ENCODE measurements at places on chromosomes 2 and 18. TPM values are rescaled to one million over a fixed set of nuclear protein-coding genes. Genes with fewer than 3 reads are reported as not detected.

The SCYGR4 gene
- not detected for total RNA-seq

DNA sequence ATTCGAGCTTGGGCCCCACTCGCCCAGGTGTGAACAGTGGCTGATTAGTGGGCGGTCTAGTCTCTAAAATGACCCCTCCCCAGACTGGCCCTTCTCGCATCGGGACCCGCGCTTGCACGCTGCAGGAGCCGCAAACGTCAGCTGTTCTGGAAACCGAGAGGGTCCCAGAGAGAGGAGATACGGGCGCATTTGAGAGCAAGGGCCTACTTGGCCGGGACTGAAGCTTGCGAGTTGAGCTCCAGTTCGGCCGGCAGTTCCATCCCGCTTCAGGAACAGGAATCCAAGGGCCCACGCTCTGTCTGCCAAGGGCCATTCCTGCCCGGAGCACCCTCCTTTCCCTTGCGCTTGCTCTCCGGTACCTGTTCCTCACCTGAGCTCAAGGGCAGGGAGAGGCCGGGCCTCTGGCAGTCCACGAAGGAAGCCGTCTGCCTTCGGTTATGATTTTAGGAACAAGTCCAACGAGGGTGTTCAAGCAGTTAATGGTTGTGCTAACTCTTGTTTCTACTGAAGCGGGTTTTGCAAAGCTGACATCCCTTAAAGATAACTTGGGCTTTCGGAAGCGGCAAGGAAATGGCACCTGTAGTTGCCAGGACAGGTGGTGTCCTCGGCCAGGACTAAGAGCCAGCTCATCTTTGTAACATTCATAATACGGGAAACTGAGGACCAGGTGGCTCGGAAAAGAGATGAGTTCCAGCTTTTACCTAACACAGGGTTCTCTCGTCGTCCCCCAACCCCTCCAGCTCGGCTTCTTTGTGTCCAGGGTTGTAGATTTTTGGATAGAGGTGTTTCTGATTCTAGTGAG lies 3.9 kb upstream of the DLX1 start:
- H3K4me1 ChIP-seq: peaks cover 44% of the 10 kb centered on the region
- no peaks in the 10 kb centered on the region for H3K36me3 ChIP-seq
- no peak for DNase-seq
- H3K27ac ChIP-seq: no peak overlapping the region
- no peak overlapping the region for H3K4me3 ChIP-seq
- peaks cover 66% of the 10 kb centered on the region for H3K27me3 ChIP-seq

- no peaks in the 10 kb centered on the region for H3K27me3 ChIP-seq
- no peak overlapping the region for H3K27ac ChIP-seq
- peaks cover 8% of the 10 kb centered on the region for H3K4me1 ChIP-seq
Measured at GRCh38 chr2:99084256-99084655, 57.3 kb upstream of the C2orf15 start.

DNA sequence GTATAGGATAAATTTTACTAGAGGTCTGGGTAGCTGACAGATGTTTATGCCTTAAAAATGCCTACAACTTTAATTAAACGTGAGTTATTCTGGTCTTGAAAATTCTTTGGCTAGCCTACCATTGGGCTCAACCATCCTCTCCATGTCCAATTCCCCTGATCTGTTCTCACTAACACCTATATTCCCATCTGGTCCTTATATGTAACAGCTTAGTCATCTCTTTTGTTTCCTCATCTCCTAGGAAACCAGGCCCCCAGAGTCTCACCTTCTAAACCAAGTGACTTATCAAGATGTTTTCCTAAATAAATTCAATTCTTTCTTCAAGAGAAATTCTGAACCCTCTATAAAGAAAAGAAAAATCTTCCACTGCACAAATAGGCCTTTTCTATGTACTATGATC lies 148.5 kb downstream of the TTC32 start:
- H3K4me1 ChIP-seq: no peaks in the 10 kb centered on the region
- no peaks in the 10 kb centered on the region for H3K27me3 ChIP-seq
- no peak for DNase-seq

GRCh38 chr2:10668402-10669012 lies 21.3 kb downstream of the NOL10 start:
- H3K4me1 ChIP-seq: no peaks in the 10 kb centered on the region
- peaks cover 16% of the 10 kb centered on the region for H3K36me3 ChIP-seq

Data from CD4-positive, alpha-beta memory T cell (primary cell).